ENCODE measurements at places on chromosomes 3 and 15.

GRCh38 chr15:99427668-99428361, 138.0 kb upstream of the MEF2A start:
- DNase-seq: no peak

DNA sequence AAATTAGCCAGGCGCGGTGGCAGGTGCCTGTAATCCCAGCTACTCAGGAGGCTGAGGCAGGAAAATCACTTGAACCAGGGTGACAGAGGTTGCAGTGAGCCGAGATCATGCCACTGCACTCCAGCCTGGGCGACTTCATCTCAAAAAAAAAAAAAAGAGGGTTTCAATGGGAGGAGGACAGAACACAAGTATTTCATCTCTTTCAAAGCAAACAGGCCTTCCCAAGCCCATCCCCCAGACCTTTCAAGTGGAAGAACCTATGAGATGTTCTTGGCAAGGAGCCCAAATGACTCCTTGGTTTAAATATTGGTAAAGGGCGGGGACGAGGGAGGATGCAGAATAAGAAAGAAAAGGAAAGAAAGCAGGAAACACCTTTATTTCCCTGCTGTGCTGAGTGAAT, 62.2 kb upstream of the MCF2L2 start:
- DNase-seq: peak; percentile 22

DNA sequence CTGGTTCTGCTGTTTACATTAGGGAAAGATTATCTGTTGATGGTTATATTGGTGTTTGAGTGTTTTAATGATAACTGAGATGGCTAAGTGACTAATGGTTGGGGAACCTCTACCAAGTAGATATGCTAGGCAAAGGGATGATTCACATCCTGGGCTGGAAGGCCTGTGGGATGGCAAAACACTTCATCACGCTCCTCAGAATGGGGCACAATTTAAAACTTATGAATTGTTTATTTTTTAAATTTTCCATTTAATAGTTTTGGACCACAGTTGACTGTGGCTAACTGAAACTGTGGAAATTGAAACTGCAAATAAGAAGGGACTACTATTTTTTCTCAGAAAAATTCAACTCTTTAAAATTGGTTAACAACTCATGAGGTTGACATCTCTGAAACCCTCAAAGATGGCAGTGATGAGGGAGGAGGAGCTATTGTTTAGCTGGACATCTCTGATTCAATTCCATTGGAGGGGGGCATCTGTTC, 100.5 kb upstream of the ZBED2 start:
- DNase-seq: peak; percentile 96

GRCh38 chr3:183954875-183955274, 62.8 kb downstream of the ABCC5 start:
- DNase-seq: no peak

GRCh38 chr3:43043071-43043766, 62.7 kb downstream of the POMGNT2 start:
- DNase-seq: peak; percentile 4

DNA sequence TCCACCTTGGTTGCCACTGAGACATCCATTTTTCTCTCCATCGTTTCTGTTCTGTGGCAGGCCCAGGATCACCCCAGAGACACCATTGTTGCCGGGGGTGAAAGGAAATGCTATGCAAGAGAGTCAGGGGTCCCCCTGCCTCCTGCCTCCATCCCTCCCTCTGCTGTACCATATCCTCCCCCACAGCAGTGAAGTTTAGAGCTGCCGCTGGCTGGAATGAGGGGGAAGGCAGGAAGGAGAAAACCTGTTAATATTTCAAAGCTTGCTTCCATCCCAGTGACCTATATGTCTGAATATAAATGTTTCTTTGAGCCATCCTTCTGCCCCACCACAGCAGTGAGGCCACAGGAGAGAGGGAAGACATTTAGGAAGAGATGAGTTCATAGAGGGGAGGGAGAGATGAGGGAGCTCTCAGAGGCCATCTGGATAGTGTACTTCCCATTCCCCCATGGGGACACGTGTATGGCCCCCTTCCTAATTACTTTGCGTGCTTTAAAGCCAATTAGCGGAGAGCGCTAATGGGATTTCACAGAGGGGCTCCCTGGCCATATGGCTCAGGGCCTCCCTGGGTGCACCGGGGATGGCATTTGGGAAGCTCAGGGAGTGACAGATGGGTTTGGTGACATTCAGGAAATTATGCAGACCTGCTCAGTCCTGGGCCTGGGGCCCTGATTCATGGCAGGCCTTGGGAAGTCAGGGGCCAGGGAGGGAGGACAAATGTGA, 40.4 kb upstream of the CHRNB4 start:
- no peak for DNase-seq

DNA sequence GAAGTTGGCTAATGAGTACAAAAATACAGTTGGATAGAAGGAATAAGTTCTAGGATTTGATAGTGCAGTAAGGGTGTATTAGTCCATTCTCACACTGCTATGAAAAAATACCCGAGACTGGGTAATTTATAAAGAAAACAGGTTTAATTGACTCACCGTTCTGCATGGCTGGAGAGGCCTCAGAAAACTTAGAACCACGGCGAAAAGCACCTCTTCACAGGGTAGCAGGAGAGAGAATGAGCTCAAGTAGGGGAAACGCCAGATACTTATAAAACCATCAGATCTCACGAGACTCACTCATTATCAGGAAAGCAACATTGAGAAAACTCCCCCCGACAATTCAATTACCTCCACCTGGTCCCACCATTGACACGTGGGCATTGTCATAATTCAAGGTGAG, 483.3 kb downstream of the TUSC7 start:
- DNase-seq: no peak

- peak; percentile 83 for DNase-seq
These were observed 30.6 kb downstream of the CMTM7 start for GRCh38 chr3:32421991-32422859.

GRCh38 chr3:29940759-29941323, 660.0 kb downstream of the RBMS3 start:
- DNase-seq: no peak
